ENCODE measurements at places on chromosomes 7 and 10.

- DNase-seq: no peak
Measured at GRCh38 chr7:89401690-89402089, 606.2 kb upstream of the TEX47 start.

DNA sequence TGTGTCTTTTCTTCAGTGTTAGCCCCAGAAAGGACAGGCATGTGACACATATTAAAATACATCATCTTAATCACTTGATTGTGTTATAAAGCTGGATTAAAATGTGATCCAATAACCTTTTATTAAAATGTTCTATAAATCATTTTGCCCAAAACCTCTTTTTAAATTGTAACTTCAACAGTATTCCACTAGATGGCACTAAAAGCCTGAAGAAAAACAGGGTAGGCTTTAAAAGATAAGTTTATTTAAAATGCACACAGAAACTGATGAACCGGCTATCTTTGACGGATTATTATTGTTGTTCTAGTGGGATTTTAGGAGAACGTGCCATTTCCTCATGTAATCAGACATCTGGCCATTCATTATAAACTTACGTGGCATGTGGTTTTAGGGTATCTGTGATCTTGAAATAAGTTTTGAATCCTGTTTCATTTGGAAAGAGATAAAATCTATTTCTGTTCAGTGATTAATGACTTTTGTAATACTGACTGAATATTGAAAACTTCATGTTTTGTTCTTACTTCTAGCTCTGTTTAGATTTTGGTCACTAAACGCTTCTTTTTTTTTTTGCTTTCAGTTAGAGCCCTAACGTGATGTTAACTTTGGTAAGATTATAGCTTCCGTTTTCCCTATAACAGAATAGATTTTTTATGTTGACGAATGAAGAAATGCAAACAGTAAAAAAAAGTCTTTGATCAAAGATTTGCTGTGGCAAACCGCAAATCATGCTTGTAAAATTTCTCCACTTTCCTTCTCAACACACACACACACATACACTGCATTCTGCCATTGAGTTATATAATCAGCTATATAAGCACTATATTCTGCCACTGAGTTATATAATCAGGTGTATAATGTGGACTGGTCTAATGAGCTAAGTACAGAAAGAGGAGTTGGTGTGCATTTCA is 13.6 kb downstream of the VPS50 start:
- DNase-seq: peak; percentile 12

DNA sequence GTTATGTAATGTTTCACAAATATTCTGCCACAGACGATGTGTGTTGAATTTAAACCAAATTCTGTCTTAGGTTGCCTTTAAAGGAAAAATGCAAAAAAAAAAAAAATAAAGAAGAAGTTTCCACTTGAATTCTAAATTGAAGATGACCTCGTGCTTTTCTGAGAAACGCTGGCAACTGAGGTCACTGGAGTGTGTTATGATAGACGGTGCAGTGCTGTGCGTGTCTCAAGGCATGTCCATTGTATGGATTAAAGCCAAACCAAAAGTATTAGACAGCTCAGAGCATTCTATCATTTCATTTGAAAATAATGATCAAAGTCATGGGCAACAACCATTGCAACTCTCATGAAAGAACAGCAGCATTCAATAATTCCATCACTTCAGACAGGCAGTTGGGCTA is 483.9 kb downstream of the GRM8 start:
- no peak for DNase-seq

DNA sequence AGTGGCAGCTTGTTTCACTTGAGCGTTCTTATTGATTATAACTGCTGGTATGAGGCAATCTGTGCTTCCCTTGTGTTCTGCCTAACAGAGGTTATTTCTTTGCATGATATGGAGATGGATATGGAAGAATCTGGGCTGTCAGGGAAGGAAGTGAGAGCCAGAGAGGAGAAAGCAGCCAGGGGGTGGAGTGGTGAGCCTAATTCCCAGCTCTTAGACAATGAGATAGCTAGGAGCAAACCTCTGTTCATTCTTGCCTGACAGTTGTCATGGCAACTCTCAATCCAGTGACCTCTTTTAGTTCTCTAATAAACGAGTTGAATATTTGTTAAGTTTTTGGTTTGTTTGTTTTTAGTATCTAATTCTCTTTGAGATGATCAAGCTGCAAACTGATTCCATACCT is 214.3 kb downstream of the NRG3 start:
- DNase-seq: no peak

DNA sequence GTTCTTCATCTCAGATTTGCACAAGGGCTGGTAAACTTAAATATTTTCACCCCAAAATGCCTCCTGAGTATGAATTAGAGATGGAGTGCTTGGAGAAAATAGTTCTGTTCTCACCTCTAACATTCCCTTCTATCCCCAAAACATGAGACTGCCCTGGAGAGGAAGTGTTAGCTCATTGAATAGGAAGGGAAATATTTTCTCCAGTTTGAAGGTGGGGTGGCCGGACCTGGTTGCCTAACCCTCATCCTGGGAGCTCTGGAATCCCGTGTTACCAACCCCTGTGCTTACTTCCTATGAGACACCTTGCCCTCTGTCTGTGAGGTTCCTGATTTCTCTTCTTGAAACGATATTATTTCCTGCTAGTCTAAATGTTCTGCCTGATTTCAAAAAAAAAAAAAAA is 779 bp downstream of the IFIT2 start:
- no peak for DNase-seq

DNA sequence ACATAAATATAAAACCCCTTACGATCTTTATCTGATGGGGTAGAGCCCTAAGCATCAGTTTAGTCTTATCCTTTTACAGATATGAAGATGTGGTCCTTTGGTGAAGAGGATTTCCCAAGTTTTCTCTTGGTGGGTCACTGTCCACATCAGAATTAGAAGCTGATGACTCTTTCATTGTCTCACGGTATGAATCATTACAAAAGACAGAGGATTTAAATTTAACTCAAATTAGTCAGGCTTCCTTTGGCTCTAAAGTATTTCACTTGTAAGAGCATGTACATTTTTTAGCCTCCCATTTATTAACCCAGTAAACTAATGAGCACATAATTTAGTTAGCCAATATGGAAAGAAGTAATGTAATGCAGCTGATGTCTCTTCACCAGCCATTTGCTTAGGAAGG is 49.9 kb upstream of the TMEM26 start:
- no peak for DNase-seq

- no peak for DNase-seq
Measured at GRCh38 chr10:562142-562541, 127.3 kb downstream of the DIP2C start.

GRCh38 chr10:77104459-77104980 is 533.1 kb downstream of the KCNMA1 start:
- peak; percentile 95 for DNase-seq

GRCh38 chr7:30246392-30246791 is 38.0 kb upstream of the ZNRF2 start:
- DNase-seq: no peak
